ENCODE measurements at places on chromosomes 3 and 15.

DNA sequence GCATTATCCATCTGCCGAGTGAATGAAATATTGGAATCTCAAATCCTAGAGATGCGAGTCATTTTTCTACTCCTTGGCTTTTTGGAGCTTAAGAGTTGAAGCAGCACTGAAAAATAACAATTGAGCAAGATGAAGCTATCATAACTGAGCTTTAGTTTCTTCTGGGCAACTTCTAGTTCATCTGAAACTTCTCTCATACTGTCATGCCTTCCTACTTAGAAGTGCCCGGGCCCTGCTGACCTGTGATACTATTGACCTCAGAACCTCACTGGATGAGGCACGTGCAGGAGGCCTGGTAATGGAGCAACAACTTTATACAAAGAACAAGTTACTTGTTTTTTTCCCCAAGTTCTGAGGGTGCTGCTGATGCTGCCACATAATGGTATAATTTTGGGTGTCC is 48.5 kb upstream of the P3H2 start:
- DNase-seq = no peak
- no peak overlapping the region for H3K4me3 ChIP-seq
- peaks cover 4% of the 10 kb centered on the region for H3K4me1 ChIP-seq
- H3K36me3 ChIP-seq = no peaks in the 10 kb centered on the region
- H3K27ac ChIP-seq = no peak overlapping the region

DNA sequence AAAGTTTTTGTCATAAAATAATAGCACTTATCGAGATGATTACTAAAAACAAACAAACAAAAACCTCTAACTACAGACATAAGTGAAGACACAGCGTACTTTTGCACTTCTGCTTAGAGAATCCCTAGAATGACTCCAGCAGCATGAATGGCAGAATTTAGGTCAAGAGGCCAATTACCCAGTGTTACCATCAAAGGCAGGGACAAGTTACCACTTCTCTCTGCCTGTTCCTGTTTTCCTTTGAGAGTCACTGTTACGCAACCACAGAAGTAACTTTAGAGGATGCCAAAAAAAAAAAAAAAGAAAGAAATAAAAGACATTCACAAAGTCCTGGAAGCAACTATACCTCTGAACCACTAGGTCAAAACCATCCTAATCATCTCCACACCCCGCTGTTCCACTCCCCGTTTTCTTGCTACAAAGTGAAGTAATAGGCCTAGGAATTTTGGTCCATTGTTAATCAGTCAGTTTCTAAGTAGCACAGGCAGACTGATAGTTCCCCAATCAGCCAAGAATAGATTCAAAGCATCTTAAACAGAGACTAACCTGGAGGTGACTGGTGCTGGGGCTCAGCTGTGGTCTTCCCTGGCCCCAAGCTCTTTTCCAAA is 41.9 kb downstream of the FMN1 start:
- H3K27me3 ChIP-seq = no peaks in the 10 kb centered on the region
- no peaks in the 10 kb centered on the region for H3K4me1 ChIP-seq
- H3K4me3 ChIP-seq = no peak overlapping the region
- no peak for DNase-seq
- peak overlapping the region; percentile 11 for H3K27ac ChIP-seq
- no peaks in the 10 kb centered on the region for H3K36me3 ChIP-seq

- H3K4me1 ChIP-seq = no peaks in the 10 kb centered on the region
- peaks cover 4% of the 10 kb centered on the region for H3K36me3 ChIP-seq
- H3K27ac ChIP-seq = no peak overlapping the region
Observed at GRCh38 chr3:36903119-36903882, 41.6 kb downstream of the TRANK1 start.

DNA sequence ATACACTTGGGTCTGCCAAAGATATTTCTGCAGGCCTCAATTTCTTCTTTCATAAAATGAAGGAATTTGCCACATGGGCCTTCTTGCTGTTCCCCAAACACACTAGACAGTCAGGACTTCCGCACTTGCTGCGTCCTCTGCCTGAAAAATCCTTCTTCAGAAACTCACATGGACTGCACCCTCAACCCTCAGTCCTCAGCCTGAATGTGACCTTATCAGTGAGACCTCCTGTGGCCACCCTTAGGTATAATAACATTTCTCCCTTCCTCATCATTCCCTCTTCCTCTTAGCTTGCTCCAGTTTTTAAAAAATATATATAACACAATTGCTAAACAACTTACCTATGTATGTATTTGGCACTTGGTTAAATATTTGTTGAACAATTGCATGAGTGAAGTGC is 257.5 kb downstream of the MFSD1 start:
- no peaks in the 10 kb centered on the region for H3K36me3 ChIP-seq
- H3K4me3 ChIP-seq = no peak overlapping the region
- H3K4me1 ChIP-seq = no peaks in the 10 kb centered on the region
- H3K27me3 ChIP-seq = no peaks in the 10 kb centered on the region

Measured in adrenal gland (tissue), 19 donors.